ENCODE measurements at places on chromosomes 12 and 14.

DNA sequence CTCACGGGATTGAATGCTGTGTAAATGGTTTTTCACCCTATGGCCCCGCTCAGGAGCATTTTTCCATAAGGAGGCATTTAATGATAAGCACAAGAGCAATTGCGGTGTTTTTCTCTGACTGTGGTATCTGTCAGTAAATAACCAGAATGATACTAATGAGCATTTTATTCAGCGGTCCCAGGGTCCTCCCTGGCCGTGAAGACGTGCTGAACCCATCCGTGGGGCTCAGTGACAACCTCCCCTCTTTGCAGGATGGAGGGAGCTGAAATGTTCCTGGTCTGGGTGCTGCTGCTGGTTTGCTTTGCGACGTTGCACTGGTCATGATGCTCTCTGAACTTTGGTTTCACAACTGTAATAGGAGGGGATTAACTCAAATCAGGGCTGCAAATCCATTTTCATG, 625.6 kb downstream of the AACS start:
- no peak for DNase-seq

DNA sequence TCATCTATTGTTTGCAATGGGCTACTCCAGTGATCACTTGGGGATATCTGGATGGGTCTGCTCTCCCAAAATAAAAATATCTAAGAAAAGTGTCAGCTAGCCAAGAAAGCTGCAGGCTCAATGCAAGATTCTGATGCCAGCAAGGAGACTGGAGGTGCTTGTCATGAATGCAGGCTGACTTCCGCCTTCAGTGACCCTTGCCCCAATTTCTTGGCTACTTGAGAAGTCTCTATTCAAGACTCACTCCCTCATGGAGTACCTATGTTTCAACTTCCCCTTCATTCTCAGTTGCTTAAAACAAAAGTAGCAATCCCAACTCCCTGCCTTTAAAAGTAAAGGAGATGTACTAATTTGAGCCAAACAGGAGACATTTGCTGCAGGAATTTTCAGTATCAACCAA, 123.9 kb downstream of the GPR65 start:
- no peak for DNase-seq

DNA sequence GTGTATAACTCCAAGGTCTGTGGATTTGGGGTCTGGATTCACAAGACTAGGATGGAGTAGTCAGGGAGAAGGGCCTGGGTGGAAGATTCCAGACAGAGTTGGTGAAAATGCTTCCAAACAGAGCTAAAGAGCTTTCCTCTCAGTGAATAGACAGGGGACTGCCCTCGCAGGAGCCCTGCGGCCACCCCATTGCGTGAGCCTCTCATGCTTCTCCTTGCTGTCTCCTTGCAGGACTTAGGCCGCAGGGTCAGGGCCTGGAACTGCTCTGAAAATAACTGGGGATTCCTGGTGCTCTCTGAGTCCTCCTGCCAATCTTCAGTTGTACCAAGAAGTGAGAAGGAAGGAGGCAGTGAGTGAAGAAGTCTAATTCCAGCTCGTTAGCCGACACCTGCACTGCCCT, 49.0 kb upstream of the KCNA1 start:
- DNase-seq, result no peak

- DNase-seq, result no peak
These were observed 89.2 kb downstream of the FOXN3 start for GRCh38 chr14:89327771-89328212.

- DNase-seq, result no peak
These were observed 8.1 kb upstream of the LRRK2 start for GRCh38 chr12:40216516-40217288.
